ENCODE measurements at places on chromosomes 11 and 22.

DNA sequence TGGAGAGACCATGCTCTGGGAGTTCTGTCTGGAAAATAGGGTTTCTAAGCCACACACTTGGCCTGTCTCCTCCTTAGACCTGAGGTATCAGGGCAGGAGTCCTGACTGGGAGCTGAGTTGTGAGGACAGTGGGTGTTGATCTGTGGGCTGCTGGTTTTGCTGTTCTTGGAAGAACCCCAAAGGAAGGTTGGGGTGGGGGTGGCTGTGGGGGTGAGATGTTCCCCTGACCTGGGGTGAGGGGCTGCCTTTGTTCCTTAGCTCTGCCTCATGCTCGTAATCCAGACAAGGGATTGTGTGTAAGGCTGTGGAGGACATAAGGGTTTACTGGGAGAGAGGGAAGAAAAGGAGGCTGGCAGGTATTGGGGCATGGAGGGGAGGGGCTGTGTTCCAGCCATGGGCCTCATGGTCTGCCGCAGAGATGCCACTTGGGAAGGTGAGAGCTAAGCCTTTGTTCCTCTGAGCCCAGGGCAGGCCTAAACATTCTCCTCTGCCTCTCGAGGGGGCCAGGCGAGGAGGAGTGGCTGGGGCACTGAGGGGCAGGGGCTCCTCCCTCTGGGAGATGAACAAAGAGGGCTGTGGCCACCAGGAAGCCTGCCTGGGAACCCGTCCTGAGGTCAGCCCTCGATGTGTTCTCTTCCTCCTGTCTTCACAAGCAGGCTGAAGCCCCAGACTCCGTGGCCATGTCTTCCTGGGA lies 4.4 kb downstream of the OTOG start:
- no peak for DNase-seq

DNA sequence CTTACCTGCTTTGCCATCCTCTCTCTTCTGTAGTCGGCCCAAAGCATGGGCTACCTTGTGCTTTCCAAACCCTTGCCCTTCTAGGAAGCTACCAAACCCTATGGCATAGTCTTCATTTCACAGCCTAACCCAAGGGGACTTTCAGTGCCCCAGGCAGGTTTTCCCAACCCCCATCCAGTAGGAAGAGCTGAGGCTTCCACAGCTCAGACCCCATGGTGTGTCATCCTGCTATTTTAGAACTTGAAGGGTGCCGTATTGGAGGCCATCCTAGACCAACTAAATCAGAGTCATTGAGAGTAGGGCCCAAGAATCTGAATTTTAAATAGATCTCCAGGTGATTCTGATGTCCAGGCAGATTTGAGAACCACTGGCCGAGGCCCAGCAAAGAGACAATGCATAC lies 31.9 kb upstream of the TUB start:
- DNase-seq, result no peak

DNA sequence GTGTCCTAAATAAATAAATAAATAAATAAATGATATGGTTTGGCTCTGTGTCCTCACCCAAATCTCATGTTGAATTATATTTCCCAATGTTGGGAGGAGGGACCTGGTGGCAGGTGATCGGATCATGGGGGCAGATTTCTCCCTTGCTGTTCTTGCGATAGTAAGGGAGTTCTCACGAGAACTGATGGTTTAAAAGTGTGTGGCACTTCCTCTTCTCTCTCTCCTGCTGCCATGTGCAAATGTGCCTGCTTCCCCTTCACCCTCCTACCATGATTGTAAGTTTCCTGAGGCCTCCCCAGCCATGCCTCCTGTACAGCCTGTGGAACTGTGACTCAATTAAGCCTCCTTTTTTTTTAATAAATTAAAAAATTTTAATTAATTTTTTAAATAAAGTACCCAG lies 138.2 kb downstream of the FBXO7 start:
- DNase-seq, result no peak

DNA sequence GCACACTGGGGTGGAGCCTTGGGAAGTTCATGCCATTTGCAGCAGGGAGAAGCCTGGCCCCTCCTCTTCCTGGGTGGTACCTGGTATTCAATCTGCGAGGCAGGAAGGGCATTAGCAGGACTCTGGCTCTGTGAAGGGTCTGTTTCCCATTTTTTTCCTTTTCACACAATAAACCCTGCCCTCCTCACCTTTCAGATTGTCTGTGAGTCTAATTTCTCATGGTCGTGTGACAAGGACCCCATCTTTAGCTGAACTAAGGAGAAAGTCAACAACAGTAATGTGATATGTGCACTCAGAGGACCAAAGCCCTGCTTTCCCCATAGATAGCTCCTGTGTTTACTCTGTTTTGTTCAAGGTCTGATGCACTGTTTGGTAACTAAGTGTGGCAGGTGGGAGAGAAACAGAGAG lies 26.6 kb upstream of the CASP4 start:
- no peak for DNase-seq

GRCh38 chr11:134126217-134126822 lies 57.4 kb downstream of the JAM3 start:
- DNase-seq, result no peak

DNA sequence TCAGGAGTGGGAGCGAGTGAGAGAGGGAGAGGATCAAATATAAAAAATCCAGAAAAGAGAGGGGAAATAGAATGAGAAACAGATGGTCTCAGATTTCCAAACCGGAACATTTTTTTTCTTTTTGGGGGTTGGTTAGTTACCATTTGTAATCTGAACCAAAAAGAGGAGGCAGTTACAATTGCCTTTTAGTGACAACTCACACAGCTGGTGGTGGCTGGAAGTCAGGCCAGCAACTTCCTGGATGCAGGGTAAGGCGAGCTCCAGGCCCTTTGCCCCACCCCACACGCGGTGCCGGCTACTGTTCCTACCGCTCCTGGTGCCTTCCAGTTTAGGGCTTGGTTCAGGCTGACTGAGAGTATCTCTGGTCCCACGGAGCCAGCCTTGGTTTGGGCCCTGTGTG lies 21.0 kb upstream of the UBASH3B start:
- peak; percentile 52 for DNase-seq

GRCh38 chr11:105432241-105432995 lies 177.5 kb upstream of the GRIA4 start:
- no peak for DNase-seq

GRCh38 chr11:112425121-112425520 lies 164.5 kb upstream of the PLET1 start:
- no peak for DNase-seq

DNA sequence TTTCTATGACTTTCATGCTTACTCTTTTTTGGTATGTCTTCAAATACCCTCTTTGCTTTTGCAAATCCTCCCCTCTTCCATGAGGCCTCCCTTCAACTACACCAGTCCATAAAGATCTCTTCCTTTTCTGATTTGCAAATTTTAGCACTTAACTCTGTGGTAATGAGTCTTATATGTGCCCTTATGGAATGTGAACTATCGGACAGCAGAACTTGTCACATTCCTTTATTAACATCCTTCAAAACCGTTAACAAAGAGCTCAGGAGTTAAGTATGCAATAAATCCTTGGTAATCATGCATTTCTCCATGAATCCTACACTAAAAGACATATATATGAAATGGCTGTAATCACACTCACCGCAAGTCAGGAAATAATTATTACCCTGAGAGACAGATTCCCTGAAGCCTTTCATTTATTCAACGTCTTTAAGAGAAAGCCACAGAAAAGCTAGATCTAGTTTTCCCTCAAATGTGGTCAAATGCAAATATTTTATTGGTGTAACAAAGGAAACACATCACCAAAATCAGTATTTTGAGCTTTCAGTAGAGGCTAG lies 7.4 kb downstream of the CLNS1A start:
- no peak for DNase-seq

- DNase-seq, result peak; percentile 21
These were observed 143.3 kb upstream of the GRK3 start for GRCh38 chr22:25420925-25421904.

DNA sequence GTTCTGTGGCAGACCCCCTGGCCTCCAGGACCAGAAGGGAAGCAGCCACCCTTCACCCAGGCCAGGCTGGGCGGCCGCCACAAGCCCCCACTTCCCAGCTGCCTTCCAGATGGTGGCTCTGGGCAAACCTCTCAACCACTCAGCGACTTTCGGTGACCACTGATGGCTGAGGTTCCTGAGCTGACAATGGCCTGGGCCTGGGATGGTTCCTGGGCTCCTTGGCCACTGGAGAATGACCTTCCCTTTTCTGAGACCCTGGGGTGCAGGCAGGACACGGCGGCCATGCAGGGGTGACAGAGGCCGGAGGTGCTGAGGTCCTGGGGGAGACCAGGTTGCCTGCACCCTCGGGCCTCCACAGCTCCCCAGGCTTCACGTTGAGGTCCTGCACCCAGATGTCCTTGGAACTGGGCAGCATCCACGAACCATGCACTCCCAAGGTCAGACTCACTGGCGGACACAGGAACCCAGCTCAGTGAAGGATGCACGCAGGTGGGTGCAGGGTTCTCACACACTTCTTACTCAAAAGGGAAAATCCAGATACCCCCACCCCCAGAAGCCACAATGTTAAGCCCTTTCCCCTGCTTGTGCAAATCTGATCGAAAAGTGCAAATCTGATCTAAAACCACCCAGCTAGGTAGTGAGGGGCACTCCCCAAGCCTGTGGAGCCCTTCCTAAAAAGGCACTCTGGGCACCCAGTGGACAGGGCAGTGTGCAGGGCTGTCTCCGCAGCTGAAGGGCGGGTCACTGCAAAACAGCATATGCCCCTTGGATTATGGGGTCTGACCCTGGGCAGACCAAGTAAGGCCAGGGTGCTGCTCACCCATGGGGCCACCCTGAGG lies 13.9 kb upstream of the PHLDA2 start:
- DNase-seq, result no peak

DNA sequence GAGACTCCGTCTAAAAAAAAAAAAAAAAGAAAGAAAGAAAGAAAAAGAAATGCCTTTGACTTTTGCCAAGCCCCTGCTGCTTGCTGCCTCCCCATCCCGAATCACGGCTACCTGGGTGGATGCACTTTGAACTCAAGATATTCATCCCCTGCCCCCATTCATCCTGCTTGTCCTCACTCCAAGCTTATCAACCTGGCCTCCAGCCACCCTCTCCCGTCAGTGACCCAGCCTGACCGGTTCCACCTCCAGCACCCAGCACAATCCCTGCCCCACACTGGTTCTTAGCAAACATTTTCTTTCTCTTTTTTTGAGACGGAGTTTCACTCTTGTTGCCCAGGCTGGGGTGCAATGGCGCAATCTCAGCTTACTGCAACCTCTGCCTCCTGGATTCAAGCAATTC lies 44.4 kb downstream of the CYTH4 start:
- no peak for DNase-seq

GRCh38 chr11:120403966-120404365 lies 67.8 kb downstream of the ARHGEF12 start:
- DNase-seq, result no peak

DNA sequence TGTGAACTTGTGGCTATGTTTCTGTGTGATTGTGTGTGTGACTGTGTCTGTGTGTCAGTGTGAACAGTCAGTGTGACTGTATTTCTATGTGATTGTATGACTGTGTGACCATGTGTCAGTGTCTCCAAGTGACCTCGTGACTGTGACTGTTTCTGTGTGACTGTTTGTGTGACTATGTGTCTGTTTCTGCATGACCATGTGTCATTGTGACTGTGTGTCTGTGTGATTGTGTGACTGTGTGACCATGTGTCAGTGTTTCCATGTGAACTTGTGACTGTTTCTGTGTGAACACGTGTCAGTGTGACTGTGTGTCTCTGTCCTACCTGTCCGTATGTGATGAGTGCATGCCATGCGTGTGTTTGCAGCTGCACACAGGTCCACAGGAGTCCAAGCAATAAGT lies 8.8 kb upstream of the PKNOX2 start:
- no peak for DNase-seq

- DNase-seq, result no peak
These were observed 51.2 kb upstream of the ELF5 start for GRCh38 chr11:34564807-34565241.

DNA sequence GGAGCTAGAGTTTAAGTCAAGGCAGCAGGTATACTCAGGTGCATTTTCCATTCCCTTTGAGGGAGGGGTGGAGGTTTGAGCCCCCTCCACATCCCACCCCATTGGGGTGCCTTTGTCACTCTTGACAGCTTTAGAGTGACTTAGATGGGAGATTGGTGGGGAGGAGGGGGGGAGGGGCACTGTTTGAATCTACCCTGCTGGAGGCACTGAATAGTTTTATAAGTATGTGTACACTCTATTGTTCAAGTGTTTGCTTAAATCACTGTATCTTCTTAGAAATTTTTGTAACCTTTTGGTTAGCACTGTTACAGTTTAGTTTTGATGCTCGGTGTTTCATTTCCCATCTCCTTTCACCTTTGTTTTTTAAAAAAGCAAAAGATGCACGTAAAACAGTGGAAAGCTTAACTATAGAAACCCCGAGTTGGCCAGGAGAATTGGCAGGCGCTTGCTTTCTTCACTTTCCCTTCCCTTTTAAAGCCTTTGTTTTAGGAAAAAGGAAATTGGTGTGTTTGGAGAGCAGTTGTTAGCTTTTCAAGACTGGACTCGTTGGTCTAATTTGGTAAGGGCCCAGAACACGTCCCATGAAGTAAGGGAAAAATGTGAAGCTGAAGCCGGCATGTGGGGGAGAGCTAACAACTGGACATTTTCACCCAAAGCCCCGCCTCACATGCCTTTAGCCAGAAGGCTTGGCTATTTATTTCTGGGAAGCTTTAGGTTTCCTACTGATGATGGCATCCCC lies 42.8 kb downstream of the TNRC6B start:
- DNase-seq, result no peak

- no peak for DNase-seq
These were observed 13.5 kb downstream of the LRP5 start for GRCh38 chr11:68325907-68326220.

- DNase-seq, result no peak
These were observed 85.2 kb downstream of the APOL5 start for GRCh38 chr22:35802885-35803284.

GRCh38 chr11:111748035-111748804 lies 18.0 kb downstream of the PPP2R1B start:
- DNase-seq, result peak; percentile 67

GRCh38 chr11:93849751-93850593 lies 446 bp downstream of the VSTM5 start:
- no peak for DNase-seq

DNA sequence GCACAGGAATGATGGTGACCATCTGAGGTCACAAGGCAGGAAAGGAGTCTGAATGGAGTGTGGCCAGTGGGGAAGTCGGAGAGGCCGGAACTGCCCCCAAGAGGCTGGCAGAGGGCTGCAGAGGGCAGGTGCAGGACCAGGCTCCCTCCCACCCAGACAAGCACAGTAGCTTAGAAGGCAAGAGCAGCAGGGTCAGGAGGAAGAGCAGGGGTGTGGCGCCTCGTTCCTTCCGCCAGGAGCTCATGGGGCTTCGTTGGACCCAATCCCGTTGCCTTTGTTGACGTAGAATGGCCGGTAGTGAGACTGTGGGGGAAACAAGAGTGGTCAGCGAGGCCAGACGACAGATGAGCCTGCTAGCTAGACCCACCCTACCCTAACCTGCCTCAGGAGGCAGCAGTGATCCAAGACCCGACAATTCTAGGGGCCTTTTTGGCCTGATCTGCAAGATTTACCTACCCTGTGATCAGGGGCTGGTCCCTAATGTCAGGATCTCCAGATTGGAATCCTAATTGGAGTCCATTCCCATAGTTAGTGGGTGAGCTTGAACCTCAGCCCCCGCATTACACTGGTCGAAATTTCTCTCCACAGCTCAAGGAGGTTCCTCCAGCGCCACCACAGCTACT lies 25.6 kb downstream of the TRIM29 start:
- no peak for DNase-seq

GRCh38 chr11:124625504-124626168 lies 3.0 kb downstream of the TBRG1 start:
- DNase-seq, result no peak
